Gastrocnemius medialis (tissue), 4 donors: ENCODE measurements at places on chromosomes 1 and 21. TPM values are rescaled to one million over a fixed set of nuclear protein-coding genes. Genes with fewer than 3 reads are reported as not detected.

ZNF670 gene
- total RNA-seq: 1.3 TPM

SPATA17 gene
- 0.49 TPM for total RNA-seq

RTCA gene
- 22.4 TPM for total RNA-seq

ZBTB8B gene
- not detected for total RNA-seq

DNA sequence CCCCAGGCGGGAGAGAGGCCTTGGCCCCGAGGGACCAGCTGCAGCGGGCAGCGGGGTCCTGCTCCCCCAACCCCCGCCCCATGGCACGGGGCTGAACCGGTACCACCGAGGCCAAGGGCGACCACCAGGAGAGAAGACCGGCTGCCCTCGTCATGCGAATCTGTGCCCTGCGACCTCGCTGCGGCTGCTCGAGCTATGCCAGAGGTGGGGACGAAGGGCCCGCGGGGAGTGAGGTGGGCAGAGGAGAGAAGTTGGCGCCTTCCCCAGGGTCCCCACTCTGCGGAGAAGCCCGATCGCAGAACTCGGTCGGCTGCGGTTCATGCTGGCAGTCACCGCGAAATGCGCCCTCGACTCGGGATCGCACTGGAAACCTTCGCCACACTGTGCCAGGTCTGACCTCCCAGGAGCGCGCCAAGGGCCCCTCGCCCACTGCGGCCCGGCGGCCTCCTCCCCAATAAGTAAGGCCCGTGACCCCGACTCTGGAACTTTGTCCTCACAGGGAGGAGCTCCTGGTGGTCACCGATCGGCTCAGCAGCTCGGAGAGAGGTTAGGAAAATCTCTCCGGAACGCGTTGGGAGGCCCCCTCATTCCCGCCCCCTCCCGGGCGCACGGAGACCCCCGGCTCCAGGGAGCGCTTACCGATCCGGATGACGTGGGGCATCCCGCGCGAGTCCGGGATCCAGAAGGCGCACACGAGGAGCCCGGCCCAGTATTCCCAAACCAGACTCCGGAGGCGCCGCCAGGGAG is 787 bp downstream of the GRIK3 start:
- no peak overlapping the region for H3K27ac ChIP-seq
- peaks cover 85% of the 10 kb centered on the region for H3K27me3 ChIP-seq
- H3K4me3 ChIP-seq: no peak overlapping the region
- DNase-seq: no peak
- no peaks in the 10 kb centered on the region for H3K36me3 ChIP-seq
- peaks cover 4% of the 10 kb centered on the region for H3K4me1 ChIP-seq

GRCh38 chr1:111281411-111281810 is 9.2 kb upstream of the CHIA start:
- no peaks in the 10 kb centered on the region for H3K27me3 ChIP-seq
- no peaks in the 10 kb centered on the region for H3K4me1 ChIP-seq
- H3K4me3 ChIP-seq: no peak overlapping the region
- no peak for DNase-seq
- no peak overlapping the region for H3K27ac ChIP-seq
- no peaks in the 10 kb centered on the region for H3K36me3 ChIP-seq

GRCh38 chr21:44575307-44576024 is 1.9 kb downstream of the KRTAP10-4 start:
- no peak overlapping the region for H3K4me3 ChIP-seq
- H3K4me1 ChIP-seq: no peaks in the 10 kb centered on the region
- DNase-seq: no peak
- H3K27ac ChIP-seq: no peak overlapping the region

DNA sequence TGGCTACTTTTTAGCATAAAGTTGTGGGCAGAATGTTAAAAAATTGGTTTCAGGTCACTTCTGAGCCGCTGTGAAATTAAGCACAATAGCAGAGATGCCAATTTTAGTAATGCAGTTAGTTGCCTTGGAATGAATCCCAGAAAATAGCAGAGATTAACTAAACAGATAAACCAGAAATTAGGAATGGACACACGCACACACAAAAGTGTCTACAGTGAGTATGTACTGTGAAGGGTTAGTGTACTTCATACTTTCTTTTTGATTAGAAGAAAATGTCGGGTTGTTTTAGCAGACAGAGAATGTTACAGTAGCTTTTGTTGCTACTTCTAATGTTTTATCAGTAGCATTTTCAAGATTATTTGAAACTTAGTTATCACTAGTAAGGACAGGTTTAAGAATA is 106.7 kb downstream of the LEPR start:
- peaks cover 11% of the 10 kb centered on the region for H3K4me1 ChIP-seq
- H3K27me3 ChIP-seq: peaks cover 29% of the 10 kb centered on the region
- peak overlapping the region; percentile 6 for H3K27ac ChIP-seq

- peaks cover 43% of the 10 kb centered on the region for H3K36me3 ChIP-seq
- H3K27me3 ChIP-seq: no peaks in the 10 kb centered on the region
- no peak for DNase-seq
These were observed 2.7 kb downstream of the AKR7A2 start for GRCh38 chr1:19309123-19309813.

GRCh38 chr1:104121271-104121670 is 371.6 kb downstream of the AMY1C start:
- H3K27ac ChIP-seq: no peak overlapping the region
- H3K4me1 ChIP-seq: no peaks in the 10 kb centered on the region
- no peak overlapping the region for H3K4me3 ChIP-seq

DNA sequence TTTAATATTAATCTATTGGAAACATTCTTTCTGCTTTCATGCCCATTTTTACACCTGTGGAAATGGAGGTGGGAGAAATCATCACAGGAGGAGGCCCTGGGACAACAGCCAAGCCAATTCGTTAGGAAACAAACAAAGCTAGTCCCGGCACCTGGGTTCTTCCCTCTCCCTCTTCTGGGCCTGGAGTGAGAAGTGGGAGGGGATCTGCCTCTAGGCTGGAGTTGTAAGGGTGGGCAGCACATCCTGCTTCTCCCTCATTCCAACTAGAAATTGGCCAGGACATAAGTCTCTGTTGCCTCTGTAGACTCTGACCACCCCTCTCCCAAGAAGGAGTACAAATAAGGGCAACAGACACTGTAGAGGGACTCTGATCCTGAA is 20.2 kb upstream of the ERO1B start:
- H3K4me3 ChIP-seq: no peak overlapping the region
- no peaks in the 10 kb centered on the region for H3K27me3 ChIP-seq
- H3K4me1 ChIP-seq: no peaks in the 10 kb centered on the region

DNA sequence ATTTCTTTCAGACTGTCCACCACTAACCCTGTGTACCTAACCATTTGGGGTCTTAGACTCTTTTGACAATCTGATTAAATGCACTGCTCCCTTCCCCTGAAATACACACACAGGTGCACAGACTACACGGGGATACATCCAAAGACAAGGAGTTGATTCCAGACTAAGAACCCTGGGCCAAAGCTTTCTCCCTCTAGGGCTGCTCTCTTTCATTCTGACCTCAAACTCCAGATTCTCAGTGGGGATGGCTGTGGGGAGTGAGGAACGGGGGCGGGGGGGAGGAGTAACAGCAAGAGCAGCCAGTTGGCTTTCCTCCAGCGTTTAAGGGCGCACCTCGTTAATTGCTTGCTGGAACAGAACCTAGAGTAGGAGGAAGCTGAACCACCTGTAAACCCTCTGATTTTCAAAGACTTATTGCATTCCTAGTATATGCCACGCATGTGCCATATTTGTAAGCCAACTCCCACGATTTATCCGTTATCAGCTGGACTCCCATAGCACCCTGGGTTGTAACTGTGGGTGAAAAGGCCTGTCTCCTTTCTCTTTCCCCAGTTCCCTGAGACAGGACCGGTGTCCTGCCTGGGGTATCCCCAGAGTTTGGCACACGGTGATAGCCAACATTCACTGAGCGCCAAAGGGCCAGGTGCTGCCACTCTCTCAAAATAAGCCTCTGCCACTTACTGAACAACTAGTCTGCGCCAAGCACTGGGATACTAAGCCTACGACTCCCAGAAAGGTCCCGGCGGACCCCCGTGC is 920 bp downstream of the MTHFR start:
- no peaks in the 10 kb centered on the region for H3K27me3 ChIP-seq
- peak overlapping the region; percentile 95 for H3K27ac ChIP-seq
- peaks cover 33% of the 10 kb centered on the region for H3K36me3 ChIP-seq

GRCh38 chr1:162919034-162919433 is 58.1 kb upstream of the CCDC190 start:
- H3K4me3 ChIP-seq: no peak overlapping the region
- no peaks in the 10 kb centered on the region for H3K27me3 ChIP-seq
- no peak overlapping the region for H3K27ac ChIP-seq
- H3K4me1 ChIP-seq: peaks cover 14% of the 10 kb centered on the region

DNA sequence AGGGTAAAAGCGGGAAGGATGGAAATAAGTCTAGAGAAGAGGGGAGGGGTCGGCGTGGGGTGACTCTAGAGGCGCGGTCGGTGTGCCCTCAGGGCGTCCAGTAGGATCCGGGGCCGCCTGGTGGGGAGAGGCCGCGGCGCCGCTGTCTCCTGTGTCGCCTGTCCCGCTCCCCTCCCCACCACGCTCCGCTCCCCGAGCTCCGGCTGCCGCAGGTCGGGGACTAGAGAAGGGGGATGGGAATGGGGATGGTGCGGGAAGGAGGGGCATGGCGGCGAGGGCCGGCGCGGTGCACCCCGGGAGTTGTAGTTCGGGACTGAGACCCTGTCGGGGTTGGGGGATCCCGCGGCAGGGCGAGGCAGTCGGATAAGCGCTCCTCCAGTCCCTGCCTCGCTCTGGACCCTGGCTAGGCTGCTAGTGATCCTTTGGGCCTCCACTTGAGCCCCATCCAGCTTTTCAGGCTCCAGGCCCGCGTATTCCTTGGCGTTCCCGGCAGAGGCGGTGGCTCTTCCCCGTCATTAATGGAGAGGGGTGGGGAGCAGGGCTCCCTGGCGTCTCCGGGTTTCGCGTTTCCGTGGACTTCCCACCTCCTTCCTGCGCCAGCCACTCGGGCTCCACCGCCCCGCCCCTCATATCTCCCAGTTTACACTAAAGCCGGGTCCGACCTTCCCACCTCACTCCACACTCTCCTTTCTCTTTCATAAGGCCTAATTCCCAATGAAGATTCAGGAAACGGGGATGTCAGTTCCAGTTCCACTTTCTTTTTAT is at the start of gene ENTREP3:
ENTREP3 (minus strand) TSS at position 241 of the 765 bp plus-strand sequence. CDS start 606 bp downstream, outside the sequence.
- H3K4me1 ChIP-seq: peaks cover 17% of the 10 kb centered on the region
- DNase-seq: peak; percentile 80
- H3K27me3 ChIP-seq: no peaks in the 10 kb centered on the region
- H3K36me3 ChIP-seq: no peaks in the 10 kb centered on the region
- peak within 1 kb of the TSS; percentile 91 for H3K27ac ChIP-seq
- peak within 1 kb of the TSS; percentile 92 for H3K4me3 ChIP-seq

DNA sequence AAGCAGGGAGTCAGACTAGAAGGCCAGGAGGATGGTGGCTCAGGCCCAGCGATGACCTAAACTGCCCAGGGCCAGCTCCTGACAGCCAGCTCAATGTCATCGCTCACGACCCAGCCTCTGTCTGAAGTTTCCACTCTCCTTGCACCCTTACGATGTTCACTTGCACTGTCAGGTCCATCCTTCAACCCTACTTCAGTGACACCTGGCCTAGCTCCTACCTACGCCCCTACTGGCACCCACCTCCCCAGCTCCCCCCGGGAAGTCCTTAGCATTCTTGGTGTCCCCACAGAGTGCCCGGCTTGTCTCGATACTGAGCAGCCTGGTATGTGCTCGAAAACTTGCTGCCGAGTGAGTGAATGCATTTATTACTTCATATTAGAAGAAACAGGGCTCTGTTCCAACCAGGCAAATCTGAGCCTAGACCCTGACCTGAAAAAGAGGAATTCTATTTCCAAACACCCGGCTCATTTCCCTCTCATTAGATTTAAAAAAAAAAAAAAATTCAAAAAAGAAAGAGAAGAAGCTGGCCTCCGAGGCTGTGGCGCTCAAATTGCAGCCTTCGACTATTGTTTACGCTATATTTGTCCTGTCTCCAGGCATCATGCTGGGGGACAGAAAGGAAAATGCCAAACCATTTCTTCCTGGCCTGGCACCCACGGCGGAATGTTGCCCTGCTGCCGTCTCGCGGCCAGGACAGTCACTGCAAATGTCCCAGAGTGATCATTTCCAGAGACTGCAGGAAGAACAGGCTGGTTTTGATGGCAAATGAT is 29.8 kb upstream of the LRRC38 start:
- peak overlapping the region; percentile 95 for H3K27ac ChIP-seq
- H3K36me3 ChIP-seq: no peaks in the 10 kb centered on the region
- DNase-seq: peak; percentile 88
- peaks cover 42% of the 10 kb centered on the region for H3K4me1 ChIP-seq

DNA sequence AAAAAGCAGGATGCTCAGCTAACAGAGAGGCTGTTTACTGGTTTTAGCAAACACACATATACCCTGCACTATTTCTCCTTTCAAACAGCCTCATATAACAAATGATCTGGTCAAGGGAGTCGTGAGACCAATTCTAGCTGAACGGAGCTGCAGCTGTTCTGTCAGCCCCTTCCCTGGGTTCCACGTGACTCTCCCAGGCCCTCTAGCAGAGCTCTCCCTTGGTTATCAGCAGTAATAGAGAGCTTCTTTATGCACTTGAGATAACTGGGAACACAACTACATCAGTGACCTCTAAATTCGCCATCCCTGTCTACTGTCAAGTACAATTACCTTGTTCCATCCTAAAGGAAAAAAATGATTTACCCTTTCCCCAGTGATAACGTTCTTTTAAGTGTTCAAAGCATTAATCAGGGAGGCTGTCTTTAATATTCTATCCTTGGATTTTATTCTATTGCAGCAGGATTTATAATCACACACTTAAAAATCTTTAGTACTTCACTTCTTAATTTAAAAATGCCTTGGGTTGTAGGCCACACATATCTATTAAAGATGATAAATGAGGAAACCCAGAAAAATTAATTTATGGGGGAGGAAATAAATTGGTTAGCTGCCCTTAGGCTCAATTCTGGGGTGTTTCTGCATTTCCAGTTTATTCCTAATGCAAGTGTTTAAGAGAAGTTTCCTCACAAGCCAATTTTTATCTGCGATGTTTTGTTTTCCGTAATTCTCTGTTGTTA is 28.2 kb downstream of the PTGER3 start:
- H3K4me1 ChIP-seq: no peaks in the 10 kb centered on the region
- no peak for DNase-seq
- no peak overlapping the region for H3K27ac ChIP-seq
- H3K27me3 ChIP-seq: no peaks in the 10 kb centered on the region
- H3K4me3 ChIP-seq: no peak overlapping the region

DNA sequence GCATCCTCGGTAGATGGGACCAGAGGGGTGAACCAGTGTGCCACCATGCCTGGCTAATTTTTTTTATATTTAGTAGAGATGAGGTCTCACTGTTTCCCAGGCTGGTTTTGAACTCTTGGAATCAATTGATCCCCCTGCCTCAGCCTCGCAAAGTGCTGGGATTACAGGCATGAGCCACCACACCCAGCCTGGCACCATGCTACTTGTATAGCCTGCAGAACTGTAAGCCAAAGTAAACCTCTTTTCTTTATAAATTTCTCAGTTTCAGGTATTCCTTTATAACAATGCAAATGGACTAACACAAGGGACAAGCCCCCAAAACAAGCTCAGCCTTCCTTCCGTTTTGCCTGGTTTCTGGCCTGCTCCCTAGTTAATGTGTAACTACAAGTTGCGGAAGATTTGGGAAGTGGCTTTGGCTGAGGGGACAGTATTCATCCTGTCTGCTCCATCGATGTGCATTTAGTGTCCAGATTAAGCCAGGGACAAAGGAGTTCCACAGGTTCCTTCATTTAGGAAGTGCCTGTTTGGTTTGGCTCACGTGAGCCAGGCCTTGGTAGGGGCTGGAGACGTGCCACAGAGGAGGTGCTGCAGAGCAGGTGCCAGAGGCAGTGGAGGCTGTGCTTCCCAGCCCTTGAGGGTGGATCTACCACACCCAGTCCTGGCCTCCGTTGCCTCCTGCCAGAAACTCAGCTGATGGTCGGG is 4.4 kb downstream of the AVPR1B start:
- H3K36me3 ChIP-seq: no peaks in the 10 kb centered on the region
- no peak overlapping the region for H3K27ac ChIP-seq
- no peaks in the 10 kb centered on the region for H3K27me3 ChIP-seq
- H3K4me1 ChIP-seq: peaks cover 9% of the 10 kb centered on the region

- H3K36me3 ChIP-seq: peaks cover 4% of the 10 kb centered on the region
- DNase-seq: no peak
- no peak overlapping the region for H3K4me3 ChIP-seq
These were observed 1.9 kb downstream of the CDC73 start for GRCh38 chr1:193123751-193124150.
